ENCODE measurements at places on chromosomes 3 and 15.

DNA sequence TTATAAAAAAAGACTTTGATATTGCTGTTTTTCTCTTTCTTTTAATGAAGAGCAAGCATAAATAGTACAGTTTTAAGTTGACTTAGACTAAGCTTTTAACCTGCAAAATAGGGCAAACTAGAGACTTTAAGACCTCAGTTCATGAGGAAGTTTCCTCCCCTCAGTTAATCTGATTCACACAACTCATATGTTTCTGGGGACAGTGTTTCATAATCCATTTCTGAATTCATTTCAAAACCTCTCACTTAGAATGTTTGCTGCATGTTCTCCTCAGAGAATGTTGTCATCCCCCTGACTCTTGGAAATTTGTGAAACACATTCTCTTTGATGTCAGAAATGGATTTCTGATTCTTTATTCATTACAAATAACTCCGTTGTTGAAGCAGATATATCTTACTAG lies 79.3 kb upstream of the SKOR1 start:
- DNase-seq = no peak

- DNase-seq = no peak
Measured at GRCh38 chr3:197293605-197294237, 4.7 kb downstream of the DLG1 start.

DNA sequence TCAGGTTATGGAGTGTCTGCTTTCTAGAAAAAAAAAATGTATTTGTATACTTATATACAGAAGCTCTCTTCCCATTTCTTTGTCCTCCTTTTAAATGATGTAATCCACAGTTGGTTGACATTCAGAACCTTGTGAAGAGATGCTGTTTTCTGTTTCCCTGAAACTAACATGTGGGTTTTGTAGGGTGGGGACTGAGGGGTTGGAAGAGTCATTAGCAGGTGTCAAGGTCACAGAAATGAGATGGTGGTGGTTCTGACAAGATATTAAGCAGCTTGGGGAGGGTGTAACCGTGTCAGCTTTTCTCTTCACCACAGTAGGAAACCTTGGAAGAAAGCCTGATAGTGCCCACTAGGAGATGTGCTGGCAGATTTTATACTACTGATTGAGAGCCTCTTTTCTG lies 2.4 kb downstream of the RASA2 start:
- DNase-seq = no peak

- DNase-seq = no peak
Measured at GRCh38 chr15:29457729-29458128, 188.1 kb upstream of the NSMCE3 start.

DNA sequence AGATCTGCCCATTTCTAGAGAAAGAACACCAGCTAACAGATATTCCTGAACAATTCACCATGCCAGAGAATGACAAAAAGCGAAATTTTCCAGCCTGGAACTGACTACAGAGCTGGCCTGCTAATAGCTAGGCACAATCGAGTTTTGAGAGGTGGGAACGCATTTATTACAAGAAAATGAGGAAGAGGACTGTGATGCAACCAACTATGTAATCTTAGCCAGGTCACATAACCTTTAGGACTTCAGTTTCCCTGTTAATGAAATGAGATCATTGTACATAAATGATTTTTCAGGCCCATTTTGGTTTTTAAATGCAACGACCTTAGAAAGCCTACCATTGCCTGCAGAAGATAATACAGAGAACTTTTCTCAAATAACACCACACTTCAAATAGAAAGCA lies 72.1 kb upstream of the SETMAR start:
- no peak for DNase-seq
